ENCODE measurements at places on chromosomes 5 and 9.
A peak's percentile ranks its signal among the peaks of the same experiment; 100 is the strongest.

- DNase-seq = no peak
These were observed 439.5 kb downstream of the GADD45G start for GRCh38 chr9:90044263-90044662.

DNA sequence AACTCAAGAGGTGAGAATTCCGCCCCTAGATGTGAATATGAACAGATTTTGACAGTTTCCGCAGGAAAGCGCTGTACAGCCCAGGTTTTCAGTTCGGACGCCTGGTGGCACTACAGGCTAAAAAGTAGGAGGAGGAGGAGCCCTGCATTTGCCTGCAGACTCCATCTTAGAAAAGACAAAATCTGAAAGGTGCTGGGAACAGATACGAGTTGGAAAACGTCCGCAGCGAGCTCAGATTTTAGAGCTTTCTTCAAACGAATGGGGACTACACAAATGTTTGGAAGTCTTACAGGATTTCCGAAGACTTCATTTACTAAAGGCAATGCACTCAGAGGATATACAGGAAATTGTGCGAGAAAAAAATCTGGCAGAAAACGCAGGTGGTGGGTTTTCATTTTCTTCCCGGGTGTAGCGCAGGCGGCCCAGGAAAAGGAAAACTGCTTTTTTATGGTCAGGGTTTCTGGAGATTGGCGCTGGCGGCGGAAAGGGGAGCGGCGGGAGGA is 9.9 kb upstream of the PCDHB2 start:
- peak; percentile 27 for DNase-seq

DNA sequence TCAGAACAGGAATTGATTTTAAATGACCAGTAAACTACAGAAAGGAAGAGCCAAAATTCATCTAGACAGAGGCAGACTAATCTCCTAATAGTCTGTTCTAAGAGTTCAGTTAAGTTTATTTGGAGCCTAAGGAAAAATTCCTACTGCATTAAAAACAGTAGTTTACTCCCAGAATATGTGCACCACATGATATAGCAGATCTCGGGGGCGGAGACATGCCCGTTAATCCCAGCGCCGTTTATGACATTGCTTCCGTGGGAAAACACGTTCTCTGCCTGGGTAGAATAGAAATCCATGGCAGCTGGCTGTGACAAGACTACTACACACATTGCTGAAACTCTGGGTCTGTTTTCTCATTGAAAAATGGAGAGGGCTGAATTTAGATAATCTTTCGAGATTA is 11.4 kb downstream of the HABP4 start:
- DNase-seq = no peak

DNA sequence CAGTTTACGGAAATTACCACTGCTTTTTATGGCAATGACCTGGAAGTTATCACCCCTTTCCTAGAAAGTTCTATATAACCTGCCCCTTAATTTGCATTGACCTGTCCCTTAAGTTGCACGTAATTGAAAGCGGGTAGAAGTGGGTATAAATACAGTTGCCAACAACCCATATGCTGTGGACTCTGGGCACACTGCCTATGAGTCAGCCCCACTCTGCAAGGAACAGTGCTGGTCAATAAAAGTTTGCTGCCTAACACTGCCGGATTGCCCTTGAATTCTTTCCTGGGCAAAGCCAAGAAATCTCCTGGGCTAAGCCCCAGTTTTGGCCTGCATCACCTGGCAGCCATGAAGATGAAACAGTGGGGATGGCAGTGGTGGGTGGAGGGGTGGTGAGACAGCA is 23.9 kb upstream of the CLPTM1L start:
- DNase-seq = no peak

DNA sequence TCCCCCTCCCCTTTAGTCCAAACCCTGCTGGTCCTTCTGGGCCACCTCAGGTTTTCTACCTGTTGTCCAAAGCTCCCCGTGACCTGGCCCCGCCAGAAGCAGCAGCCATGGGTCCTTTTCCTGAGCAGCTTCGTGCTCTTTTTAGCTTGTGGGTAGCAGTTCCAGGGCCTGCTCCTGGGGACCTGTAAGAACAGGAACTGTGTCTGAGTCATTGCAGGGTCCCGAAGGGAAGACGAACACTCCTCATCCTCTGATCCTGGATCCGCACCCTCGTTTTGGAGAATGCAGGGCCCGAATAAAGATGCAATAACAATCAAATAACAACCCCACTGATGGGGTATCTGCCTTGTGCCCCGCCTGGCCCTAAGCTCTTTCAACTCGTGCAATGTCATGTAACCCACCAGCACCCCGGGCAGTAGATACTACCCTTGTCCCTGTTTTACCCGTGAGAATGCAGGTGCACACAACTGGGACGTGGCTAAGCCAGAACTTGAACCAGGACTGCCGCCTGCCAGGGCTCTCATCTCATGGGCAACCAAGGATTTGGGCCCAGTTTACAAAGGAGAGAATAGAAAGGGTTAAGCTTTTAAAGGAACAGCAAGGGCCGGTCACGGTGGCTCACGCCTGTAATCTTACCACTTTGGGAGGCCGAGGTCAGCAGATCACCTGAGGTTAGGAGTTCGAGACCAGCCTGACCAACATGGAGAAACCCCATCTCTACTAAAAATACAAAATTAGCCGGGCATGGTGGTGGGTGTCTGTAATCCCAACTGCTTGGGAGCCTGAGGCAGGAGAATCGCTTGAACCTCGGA is 33.2 kb downstream of the NEK6 start:
- DNase-seq = no peak

GRCh38 chr5:72346398-72346797 is 26.2 kb downstream of the PTCD2 start:
- no peak for DNase-seq

DNA sequence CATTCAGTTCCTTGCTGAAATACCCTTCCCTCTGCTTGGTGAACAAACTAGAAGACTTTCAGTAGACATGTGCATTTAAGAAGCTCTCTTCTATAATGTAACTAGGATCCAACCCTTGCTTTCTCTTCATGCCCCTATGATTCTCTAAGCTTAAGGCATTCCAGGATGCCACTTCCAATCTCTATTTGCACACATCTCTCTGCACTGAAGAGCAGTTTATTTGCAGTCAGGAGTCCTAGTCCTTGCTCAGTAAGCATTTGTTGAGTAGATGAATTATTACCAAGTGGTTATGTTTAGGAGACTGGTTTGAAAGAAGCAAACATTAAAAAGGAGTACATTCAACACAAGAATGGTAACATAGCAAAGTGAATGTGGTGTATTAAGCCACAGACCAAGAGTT is 274.2 kb upstream of the KLF9 start:
- DNase-seq = no peak

DNA sequence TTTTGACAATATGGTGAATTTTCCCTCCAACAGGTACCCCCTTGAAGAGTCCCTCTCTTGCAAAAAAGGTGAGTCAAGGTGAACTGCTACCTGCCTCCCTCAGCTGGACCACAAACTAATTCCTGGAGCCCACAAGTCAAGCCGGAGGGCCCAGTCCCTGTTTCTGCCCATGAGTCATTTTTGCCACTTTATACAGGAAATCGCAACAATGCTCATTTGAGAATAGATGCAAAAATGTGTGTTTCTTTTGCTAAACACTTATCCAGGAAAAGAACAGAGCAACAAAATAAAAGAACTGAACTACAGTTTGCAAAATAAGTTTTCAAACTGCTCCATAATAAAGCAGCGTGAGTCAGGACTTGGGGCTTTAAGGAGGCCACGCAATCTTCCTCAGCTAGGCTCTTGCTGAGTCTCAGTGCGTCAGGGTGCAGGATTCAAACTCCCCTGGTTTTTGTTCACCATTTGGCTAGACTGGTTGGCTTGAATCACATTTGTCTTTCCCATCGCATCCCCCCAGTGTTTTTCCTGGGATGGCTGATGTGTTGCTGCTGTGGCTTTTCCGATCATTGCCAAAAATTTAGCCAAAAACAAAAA is 102.7 kb downstream of the GOLPH3 start:
- no peak for DNase-seq

GRCh38 chr5:107544476-107544875 is 126.3 kb downstream of the EFNA5 start:
- DNase-seq = no peak

DNA sequence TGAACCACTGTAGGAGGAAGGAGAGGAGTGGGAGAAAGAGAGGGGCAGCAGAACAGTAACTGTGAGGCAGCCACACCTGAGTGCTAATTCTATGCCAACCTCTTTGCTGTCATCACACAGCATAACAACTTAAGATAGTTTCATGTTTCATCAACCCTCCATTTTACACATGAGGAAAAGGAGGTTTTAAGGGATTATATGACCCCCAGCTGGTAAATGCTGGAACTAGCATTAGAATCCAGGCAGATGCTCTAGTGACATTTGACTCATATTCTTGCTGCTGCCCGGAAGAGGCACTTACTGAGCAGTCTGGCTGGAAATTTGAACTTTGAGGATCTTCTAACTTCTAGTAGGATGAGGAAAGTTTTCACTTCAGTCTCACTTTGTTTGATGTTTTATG is 24.1 kb upstream of the VLDLR start:
- DNase-seq = no peak

DNA sequence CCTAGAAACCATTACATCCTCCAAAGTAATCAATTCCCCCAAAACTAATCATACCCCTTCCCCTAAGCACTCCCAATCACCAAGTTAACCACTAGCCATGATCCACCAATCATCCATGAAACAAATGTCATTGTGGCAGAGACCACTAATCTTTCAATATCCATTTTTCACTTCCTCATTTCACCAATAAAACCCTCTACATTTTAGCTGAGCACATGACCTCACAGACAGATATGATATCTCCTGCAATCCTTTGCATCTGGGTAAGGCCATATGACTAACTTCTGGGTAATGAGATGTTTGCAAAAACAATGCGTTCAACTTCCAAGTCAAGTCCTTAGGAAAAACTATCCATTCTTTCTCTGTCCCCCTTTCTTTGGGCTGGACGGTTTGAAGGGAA is 20.7 kb downstream of the OR2S2 start:
- DNase-seq = no peak

GRCh38 chr5:60522292-60522905 is 177.6 kb downstream of the DEPDC1B start:
- DNase-seq = no peak

DNA sequence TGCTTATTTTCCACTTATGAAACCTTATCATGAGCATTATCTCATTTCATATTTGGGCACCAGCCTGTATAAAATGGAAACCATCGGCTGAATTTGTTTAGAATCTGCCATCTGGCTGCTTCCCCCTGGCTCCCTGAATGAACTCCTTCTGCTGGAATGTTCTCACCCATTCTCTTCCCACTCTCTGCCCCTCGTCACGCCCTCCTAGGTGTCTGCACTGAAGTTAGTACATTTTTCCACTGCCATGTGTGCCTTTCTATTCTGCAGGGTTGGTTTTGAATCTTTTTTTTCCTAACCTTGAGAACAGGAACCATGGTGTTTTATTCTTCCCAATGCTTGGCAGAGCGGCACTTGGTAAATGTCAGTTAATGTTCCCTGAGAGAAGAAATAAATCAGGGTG is 359.7 kb downstream of the MLLT3 start:
- DNase-seq = no peak

DNA sequence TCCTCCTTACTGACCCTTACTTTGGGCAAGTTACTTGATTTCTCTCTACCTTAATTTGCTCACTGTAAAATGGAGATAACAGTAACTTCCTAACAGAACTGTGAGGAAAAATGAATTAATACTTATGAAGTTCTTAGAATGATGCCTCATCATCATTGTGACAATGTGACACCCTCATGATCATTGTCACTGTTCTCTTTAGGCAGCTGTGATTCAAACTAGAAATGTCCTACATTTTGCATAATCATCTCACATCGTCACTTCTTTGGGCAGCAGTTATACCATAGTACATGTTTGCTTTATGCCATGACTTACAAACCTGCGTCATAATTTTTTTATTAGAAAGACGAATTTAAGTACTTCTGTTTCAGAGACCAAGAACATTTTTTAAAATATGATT is 9.7 kb downstream of the SLC30A5 start:
- no peak for DNase-seq

- no peak for DNase-seq
These were observed 535.8 kb downstream of the SPATA31D1 start for GRCh38 chr9:82524407-82524806.

DNA sequence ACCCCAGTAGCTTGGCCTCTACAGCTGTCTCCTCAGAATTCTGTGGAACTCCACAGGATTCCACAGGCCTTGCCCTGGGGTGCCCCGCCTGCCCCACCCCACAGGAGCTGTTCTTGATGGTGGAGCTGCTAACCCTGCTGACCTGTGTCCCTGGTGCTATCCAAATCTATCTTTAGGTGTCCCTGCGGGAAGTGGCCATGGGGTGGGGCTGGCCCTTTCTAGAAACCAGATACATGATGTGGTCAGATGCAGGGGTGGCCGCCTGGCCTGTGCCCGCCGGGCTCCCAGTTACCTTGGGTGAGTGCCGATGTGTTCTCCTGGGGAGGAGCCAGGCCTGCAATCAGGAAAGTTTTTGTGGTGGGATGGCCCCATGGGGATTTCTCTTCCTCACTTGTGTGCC is 34.2 kb downstream of the WNK2 start:
- DNase-seq = no peak

DNA sequence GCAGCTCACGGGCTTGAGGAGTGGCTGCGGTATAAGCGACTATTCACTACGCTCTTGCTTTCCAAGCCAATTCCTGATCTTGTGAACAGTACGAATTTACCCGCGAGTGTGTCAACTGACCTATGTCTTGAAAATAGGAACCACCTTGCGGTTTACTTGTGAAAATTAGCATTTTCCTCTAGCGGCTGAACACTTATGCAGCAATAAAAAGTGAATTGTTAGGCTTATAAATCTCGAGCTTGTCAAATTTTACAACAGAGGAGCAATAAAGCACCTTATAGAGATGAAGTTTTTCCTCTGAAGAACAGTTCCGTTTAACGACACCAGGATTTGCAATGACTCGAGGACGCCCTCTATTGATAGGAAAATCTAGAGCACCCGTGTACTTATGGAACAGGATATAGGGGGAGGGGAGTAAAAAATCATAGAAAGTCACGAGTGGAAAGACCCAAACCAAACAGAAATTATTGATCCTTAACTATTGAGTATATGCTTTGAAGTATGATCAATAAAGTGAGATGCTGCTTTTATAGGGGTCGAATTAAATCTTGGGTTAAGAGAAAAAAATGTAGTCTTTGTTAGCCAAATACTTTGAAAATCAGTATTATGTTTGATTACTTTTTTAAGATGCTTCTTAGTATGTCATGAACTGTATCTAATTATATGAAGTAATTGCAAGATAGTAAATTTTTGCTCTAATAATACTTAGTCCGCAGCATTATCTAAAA is 1.9 kb upstream of the RGMB start:
- DNase-seq = peak; percentile 73

- no peak for DNase-seq
These were observed 2.5 kb downstream of the TLX3 start for GRCh38 chr5:171311322-171312077.
